ENCODE measurements at places on chromosomes 12 and 14.

GRCh38 chr12:12560587-12561370 is 1.9 kb downstream of the DUSP16 start:
- DNase-seq = peak; percentile 77

DNA sequence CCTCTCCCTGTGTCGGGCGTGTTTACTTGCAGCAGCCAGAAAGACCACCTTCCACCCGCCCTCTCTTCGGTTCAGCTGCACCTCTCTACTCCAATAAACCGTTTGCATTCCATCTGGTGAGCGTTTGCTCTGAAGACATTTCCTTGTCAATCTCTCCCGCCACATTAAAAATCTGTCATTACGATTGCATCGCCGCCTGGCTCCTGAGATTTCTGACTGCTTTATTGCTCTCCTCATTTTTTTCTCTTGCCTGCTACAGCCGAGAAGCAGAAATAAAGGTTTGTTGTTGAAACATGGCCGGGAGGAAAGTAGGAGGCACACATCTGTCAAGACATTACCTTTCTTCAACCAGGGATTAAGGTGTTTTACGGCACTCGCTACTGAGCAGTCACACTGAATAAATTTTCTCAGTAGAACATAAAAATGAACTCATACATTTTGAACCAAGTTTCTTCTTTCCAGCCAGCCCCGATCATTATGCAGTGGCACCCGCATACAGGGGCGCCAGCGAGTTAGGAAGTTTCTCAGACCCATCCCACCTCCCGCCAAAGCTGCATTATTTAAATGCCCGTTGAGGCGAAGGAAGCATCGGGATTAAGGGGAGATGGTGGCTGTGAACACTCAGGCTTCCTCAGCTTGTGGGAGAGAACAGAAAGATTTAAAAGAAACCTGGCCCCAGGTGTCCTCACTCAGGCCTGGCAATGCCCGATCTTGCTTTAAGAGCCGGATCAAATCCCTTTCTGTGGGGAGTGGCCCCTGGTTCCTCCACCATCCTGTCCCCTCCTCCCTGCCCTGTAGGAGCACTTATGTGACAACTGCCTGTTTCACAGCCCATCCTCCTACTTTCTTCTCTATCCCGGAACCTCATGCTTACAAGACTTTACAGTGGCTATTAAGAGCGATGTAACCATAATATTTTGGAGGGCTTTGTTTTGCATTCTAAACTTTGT is 1108.9 kb downstream of the BCL11B start:
- DNase-seq = no peak

GRCh38 chr12:53222170-53222721 is 9.8 kb downstream of the RARG start:
- peak; percentile 45 for DNase-seq

- DNase-seq = no peak
Observed at GRCh38 chr14:99296517-99296916, 24.5 kb upstream of the BCL11B start.

GRCh38 chr12:108240027-108240785 is 98.9 kb downstream of the CMKLR1 start:
- no peak for DNase-seq

DNA sequence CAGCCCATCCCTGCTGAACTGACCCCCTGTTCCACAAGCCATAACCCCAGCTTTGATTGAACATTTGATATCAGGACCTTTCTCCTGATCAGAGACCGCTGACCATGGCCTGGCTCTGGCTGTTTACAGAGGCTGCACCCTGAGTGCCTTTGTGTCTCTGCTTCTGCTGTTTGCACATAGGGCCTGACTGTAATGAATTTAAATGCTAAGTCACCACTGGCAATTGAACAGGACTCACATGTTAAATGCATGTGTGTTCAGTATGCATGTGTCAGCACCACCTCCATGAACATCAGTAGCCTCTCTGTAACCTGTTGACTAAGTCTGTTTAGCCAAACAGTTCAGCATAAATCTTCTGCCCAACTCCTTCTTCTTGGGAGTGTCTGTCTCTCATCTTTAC is 690.3 kb downstream of the TMEM121 start:
- no peak for DNase-seq

GRCh38 chr14:86124328-86124727 is 594.4 kb downstream of the FLRT2 start:
- DNase-seq = no peak

DNA sequence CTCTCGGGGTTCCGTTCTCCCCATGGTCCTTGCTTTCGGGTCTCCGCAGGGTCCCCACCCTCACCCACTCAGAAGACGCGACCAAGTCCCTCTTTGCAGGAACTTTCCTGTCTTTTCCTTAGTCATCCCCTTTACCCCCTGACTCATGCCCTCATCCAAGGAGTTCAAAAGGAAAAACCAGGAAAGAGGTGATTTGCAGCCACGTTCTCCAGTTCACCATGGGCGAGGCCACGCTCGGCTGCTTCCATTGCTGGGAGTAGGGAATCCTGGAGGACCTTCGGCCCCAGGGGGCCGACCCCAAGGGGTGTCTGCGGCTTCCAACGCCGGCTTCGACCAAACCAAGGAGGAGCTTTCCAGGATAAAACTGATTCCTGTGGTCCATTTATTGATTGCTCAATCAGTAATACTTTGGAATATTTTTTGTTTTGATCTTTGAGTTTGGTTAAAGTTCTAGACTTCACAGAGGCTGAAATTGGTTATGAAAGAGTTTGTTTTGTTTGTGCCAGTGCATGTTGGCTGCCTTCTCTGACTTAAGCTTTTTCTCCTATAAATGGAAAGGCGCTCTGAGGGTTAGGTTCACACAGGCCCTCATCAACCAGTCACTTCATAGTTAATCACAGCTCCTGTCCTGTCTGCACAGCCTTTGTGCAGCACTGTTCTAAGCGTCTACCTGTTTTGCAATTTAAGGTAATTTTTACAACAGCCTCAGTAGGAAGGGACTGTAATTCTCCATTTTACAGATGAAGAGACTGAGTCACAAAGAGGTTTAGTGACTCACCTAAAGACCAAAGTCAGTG is 827 bp downstream of the ALDH2 start:
- no peak for DNase-seq

- DNase-seq = peak; percentile 80
Observed at GRCh38 chr12:131142891-131143657, 189.4 kb downstream of the ADGRD1 start.

- peak; percentile 62 for DNase-seq
Observed at GRCh38 chr12:32558903-32559302, 120.2 kb upstream of the DNM1L start.

DNA sequence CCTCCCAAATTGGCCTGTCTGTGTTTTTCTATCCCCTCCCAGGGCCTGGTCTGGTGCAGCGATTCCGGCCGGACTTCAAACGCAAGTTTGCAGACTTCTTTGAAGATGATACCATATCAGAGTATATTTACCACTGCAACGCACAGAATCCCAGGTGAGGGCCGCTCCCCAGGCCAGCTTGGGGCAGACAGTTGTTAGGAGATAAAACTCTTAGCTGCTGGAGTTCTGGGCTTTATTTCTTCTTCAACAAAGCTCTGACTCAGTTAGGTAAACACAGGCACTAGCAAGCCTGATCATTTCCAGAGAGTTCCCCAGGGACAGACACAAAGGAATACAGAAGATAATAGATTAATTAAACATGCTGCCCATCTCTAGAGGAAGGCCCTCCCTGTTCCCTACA is 8.3 kb downstream of the ABHD4 start:
- DNase-seq = no peak

- no peak for DNase-seq
Observed at GRCh38 chr14:29749829-29750228, 177.8 kb downstream of the PRKD1 start.

DNA sequence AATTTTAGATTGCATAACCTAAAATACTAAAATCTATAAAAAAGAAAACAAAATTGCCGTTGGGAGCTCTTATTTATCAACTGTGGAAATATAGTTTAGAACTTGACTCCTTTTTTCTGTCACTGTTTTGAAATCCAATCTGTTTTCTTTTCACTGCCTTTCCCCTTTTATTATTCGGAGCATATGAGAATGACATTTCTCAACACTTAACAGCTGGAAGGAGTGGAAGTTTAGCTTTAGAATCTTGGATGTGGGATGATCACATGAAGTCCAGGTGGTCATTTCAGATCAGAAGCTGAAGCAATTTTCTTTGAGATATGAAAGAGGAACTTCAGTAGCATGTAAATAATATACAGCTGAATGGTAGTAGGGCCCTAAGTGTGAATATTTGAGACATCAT is 16.7 kb downstream of the TRHDE start:
- no peak for DNase-seq

DNA sequence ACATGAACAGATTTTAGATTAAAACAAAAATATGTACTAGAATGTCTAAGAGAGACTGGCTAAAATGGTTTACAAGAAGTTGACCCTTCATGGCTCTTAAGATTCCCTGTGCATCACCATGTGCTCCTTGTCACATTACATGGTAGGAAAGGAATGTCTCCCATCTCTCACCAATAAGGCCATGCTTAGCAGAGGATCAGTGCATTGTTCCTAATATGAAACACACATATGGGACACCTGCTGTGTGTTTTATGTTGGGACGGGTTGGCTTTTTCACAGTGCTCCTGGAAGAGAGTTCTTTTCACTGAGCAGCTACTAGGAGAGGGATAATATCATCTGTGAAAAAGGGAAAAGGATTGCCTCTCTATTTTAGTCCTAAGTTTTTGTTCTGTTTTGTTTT is 9.6 kb downstream of the PFKM start:
- no peak for DNase-seq

- no peak for DNase-seq
Observed at GRCh38 chr12:71223139-71223538, 65.3 kb upstream of the TSPAN8 start.

GRCh38 chr12:119687406-119687805 is 19.5 kb downstream of the PRKAB1 start:
- no peak for DNase-seq

- no peak for DNase-seq
Observed at GRCh38 chr14:66087231-66087630, 398.9 kb upstream of the CCDC196 start.

DNA sequence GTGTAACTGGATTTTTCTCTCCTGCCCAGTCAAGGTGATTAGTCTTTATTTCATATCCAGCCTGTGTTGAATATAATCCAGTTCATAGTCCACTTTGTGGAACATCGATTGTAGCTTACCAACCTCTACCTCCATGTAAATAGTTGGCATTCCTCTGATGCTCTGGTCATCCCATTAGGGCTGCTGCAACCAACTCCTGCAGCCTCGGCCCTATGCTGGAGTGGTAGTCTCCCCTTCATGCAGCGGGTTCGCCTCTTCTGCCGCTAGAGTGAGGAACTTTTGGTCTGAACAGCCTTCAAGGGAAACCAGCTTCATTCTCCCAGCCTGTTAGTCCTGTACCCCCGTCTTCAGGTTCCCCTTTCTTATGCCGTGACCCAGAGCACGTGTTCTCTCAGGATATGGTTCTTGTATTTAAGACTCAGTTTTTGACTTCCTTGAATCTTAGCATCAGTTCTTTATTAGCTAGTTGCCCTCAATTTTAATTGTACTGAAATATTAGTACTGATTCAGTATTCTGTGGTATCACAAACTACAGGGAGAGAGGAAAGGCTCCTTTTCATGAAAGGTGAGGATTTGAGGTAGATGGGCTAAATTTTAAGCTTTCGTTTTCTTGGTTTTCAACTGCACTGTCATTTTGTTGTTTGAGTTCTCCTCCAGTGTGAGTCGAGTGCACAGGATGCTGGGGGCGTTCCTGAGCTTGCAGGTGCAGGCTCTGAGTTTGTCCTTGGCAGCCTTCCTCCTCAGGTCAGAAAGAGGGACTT is 33.2 kb downstream of the ZNF664 start:
- DNase-seq = peak; percentile 88

DNA sequence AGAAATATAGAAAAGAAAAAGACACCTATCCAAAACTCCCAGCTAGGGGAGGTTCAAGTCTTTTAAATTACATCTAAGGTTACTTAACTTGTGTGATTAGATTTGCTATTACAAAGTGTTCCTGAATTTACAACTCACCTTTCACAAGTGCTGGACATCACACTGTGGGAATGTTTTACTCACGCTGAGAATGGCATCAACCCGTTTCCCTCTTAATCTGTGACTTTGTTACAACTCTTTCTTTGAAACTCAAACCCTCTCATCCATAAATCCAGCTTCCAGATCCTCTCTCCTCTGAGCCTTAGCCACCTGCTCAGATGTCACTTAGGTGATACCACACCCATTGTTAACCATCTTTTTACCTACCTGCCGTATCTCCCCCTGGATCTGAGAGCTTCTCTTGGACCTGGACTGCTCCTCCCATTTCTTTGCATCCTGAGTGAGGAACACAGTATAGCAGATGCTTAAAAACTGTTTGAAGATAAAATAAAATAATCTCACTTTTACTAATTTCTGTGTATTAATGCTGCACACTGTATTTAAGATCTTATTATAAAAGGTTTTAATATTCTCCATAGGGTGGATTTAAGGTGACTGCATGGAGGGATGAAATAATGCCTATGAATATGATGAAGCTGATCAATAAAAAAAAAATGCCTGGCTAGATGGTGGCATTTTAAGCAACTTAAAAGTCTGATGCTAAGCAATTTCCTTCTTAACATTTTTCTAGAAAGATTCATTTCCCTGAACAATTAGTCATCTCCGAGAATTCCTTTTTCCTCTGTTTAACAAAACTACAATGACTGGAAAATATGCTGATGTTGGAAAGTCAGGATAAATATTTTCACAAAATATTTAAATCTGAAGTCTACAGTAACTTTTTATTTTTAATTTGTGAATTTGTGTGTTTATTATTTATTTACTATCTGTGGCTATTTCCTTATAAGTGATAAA is 39.1 kb upstream of the NAP1L1 start:
- DNase-seq = no peak

DNA sequence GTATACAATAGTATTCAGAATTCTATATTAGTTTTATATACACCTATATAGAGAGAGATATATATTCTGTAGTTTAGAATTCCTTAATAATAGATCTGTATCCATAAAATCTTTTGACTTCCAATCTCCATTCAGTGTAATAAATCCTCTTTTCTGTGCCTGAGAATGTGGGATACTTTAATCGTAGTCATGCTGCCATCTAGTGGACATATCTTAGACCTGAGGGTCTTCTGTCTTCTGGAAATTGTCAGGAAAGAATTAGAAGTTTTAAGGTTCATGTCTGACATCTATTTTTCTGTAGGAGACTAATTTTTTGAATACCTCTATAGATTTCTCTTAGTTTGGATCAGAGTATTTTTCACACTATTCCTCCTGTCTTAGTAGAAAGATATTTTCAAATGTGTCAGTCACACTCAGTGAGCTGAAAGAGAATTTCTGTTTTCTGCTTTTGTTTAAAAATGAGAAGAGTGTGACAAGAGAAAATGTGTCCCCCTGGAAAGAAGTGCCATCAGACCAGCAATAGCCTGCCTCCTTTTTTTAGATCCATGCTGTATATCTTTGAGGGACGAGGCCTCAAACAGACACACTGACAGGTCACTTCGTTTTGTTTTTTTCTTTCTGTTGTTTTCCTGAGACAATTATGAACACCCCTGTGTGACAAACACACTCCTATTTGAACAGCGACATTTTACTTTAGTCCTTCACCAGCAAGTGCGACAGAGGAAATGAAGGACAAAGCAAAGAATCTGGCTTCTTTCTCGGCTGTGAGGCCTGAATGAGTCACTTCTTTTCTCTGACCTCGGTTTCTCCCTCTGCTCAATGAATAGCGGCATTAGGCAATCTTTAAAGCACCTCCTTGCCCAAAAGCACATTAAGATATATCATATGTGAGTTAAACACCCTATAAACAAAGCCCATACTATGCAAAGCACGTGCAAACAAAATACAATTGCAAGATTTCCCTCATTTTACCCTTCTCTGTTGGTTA is 96.3 kb downstream of the GALC start:
- DNase-seq = peak; percentile 51
